ENCODE measurements at places on chromosomes 11 and 22.

DNA sequence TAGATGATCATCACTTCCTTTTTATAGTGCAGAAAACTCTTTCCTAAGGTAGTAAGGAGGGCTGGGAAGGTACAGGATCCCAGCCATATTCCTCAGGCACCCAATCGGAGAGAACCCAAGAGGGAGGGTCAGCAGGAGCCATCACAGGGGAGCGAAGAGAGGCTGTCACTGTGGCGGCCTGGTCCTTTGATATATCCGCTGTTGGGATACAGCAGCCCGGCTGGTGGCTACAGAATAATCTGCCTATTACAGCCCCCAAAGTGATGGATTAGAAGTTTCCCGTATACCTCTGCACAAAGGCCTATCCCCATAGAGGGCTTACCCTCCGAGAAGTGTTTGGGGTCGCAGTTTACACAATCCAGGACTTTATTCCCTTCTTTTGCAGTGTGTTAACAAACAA, 48.5 kb downstream of the OR4D9 start:
- DNase-seq: no peak

DNA sequence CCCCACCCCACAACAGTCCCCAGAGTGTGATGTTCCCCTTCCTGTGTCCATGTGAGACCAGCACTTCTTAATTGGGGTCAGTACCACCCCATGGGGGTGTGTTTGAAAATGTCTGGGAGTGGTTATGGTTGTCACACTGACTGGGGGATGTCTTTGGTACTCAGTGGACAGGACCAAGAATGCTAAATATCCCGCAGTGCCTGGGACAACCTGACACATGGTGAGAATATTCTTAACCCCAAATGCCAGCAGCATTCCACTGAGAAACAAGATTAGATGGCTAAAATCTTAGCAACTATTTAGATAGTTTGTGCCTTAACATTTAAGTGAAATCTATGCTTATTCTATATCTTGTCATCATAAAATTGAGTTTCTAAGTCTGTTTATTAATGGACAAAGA, 177.5 kb upstream of the ZBED5 start:
- no peak for DNase-seq

DNA sequence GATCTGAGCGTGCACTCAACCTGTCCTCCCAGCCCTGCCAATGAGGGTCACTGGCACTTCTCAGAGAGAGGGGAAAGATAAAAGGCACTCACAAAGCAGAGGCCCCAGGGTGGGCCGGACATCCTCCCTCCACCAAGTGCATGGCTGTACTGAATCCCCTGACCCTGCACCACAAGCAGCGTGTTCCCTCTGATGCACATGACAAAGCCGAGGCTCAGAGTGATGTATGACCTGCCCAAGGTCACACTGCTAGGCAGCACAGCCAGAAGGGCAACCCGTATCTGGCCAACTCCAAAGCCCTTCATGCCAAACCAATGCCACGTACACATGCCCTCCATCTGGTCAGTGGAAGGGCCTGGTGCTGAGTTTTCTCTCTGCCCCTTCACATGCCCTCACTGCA, 22.1 kb downstream of the SPATA19 start:
- no peak for DNase-seq

- no peak for DNase-seq
Measured at GRCh38 chr11:5368502-5369043, 15.0 kb upstream of the OR51M1 start.

DNA sequence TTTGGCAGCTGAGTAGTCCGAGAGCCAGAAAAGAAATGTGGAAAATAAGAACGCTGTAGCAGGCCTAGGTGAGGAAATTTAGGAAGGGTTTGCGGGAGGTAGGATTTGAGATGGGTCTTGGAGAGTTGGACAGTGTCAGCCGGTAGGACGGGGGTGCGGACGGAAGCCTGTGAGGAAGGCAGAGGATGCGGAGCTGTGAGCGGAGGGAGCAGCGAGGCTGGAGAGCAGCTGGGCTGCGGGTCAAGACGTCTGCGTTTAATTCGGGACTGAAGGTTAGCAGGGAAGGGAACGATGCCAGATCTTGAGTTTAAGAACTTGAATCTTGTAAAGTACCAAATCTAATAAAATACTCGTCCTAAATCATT, 669 bp upstream of the TIGD3 start:
- no peak for DNase-seq

- DNase-seq: no peak
Measured at GRCh38 chr11:117794772-117795629, 2.0 kb downstream of the DSCAML1 start.

- no peak for DNase-seq
Measured at GRCh38 chr22:20566420-20567260, 59.2 kb downstream of the MED15 start.

DNA sequence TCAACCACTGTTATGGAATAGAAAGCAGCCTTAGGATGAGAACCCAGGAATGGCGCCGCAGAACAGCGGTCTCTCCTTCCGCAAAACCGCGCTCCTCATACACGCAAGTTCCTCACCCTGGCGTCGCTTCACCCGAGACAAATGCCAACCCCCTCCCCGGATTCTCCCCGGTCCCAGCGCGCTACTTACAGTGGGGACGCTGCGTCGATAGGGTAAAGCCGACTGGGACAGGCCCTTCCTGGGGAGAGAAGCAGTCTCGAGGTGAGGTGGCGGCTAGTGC, 287 bp downstream of the RPS13 start:
- DNase-seq: no peak

DNA sequence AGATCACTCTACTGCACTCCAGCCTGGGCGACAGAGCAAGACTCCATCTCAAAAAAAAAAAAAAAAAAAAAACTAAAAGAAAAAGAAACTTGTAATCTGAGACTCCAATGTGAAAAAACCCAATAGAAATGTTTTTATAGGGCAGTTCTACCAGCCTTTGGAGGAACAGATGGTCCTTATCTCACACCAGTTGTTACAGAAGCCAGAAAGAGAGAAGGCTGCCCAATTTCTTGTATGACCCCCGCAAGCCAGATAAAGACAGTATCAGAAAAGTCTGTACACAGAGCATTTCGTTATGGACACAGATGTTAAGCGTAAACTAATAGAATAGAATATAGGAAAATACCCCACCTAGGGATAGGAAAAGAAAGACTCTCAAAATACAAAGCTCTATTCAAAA, 11.3 kb upstream of the TSGA10IP start:
- no peak for DNase-seq

- DNase-seq: no peak
Measured at GRCh38 chr11:47843361-47844055, 4.6 kb downstream of the NUP160 start.

DNA sequence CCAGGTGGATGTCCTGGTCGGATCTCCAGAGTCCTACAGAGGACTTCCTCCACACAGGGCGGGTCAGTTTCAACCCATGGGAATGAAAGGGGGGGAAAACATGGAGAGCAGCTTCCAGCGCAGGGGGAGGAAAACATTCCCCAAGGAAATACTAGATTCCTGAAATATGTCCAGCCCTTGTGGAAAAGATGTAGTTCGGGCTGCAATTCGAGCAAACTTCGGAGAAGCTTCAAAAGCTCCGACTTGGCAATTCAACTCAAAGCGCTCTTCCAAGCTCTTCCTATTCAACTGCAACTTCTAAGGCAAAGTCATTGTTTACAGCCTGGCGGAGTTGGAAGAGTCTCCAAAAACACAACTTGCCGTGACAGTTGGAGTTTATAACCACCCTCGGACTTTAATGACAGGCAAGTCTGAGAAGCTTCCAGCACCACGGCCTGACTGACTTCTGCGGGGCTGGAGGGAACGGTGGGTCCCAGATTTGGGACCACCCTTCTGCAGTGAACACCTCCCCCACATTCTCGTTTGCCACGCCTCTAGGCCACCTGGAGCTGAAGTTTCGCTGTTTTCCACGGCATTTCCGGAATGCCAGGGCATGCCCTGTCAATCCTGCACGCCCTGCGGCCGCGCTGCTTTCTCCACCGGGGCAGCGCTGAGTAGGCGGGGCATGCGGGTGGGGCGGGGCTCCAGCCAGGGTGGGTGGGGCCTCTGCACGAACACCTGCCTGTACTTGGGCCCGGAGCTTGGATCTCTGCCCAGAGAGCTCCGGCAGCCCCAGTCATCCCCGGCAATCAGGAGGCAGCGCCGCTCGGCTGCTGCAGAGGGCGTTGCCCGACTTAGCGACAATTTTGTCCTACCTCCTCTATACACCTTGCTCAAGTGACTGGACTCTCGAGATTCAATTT, 49.0 kb upstream of the BIRC3 start:
- DNase-seq: peak; percentile 49

DNA sequence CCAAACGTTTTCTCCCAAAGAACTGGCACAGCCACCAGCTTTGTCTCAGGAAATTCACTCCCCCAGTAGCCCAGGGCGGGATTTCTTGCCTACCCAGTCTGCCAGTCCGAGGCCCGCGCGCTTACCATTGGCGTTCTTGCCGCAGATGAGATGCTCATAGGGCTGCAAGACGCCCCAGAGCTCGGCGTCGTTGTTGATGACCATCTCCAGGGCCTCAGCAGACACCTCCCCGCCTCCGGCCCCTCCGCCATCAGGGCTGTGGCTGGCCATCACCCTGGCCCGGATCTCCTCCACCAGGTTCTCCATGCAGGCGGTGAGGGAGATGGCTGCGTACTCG, 1.3 kb downstream of the ABTB2 start:
- DNase-seq: no peak

DNA sequence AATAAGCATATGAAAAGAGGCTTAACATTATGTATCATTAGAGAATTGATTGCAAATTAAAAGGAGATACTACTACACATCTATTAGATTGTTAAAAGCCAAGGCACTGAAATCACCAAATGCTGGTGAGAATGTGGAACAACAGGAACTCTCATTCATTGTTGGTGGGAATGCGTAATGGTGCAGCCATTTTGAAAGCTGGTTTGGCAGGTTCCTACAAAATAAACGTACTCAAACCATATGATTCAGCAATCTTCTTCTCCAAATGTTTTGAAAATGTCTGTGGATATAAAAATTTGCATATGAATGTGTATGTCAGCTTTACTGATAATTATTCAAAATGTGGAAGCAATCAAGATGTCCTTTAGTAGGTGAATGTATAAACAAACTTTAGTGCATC, 176.4 kb upstream of the PLET1 start:
- DNase-seq: no peak

DNA sequence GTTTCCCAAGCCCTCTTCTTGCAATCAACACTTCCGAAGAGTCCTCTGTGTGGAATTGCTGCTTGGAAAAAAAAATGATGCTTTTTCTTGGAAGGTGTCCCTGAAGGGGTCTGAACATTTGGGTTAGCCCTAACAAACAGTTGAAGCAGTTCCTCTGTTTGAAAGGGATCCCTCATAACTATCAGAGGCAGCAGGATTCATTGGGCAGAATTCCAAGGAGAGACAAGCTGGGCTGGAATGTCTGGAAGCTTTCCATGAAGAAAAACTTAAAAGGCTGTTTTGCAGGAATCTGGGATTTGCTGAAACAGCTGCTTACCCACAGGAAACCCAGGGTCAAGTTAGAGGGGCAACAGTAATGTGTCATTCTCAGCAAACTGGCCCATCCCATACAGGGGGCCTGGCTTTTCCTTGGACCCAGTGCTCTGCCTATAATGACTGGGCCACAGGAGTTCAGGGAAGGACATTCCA, 3.1 kb downstream of the CSNK2A3 start:
- no peak for DNase-seq

DNA sequence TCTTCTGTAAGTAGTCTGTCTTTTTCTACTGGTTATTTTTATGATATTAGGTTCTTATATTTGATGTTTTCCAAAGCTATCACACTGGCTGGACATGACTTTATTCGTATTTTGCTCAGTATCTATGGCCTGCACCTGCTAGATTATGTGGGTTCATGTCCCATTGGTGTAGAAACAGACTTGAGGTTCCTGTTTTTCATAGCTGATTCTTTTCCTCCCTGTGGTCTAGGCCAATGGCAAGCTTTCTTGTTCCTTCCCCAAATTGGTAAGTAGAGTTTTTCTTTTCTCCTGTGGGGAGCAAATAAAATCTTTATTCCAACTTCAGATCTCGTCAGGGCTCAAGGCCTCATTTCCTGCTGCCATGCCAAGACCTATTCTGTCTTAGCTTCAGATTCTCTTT, 30.2 kb upstream of the SWAP70 start:
- DNase-seq: no peak

GRCh38 chr22:22547692-22548300, 11.3 kb downstream of the PRAME start:
- no peak for DNase-seq

- no peak for DNase-seq
Measured at GRCh38 chr22:19610518-19611253, 86.5 kb upstream of the CLDN5 start.

GRCh38 chr22:24805790-24806662, at the start of gene SGSM1:
TSS of gene SGSM1 (plus strand) at chr22:24806211. CDS start at chr22:24806326, 115 bp downstream.
- peak; percentile 35 for DNase-seq

GRCh38 chr11:120034881-120035630, 102.9 kb downstream of the TRIM29 start:
- no peak for DNase-seq

- no peak for DNase-seq
Measured at GRCh38 chr11:115618428-115618827, 114.2 kb upstream of the CADM1 start.
